ENCODE measurements at places on chromosomes 4 and X.

- no peak for DNase-seq
Observed at GRCh38 chr4:52648836-52649235, 10.3 kb downstream of the USP46 start.

GRCh38 chrX:32851556-32851955 lies 359.8 kb downstream of the DMD start:
- DNase-seq, result no peak

GRCh38 chrX:102930990-102931756 lies 5.9 kb upstream of the RAB40AL start:
- no peak for DNase-seq

- no peak for DNase-seq
Observed at GRCh38 chr4:70772929-70773555, 51.3 kb downstream of the RUFY3 start.

DNA sequence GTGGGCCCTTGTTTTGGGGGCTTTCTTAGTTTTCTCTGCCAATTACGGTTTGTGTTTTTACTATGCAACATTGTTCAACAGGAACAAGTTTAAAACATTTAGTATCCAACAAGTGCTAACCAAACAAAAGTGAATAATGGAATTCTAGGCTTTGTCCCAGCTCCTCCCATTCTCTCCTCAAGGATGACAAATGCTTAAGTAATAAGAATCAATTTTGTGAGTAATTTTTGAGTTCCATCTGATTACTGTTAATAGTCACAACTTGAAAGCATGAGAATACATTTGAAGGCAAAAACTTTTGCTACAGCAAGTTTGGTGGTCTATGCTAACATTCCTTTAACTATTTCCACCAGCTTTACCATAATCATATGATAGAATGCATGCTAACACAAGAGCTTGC lies 78.1 kb upstream of the HPGD start:
- DNase-seq, result no peak

GRCh38 chr4:16890651-16891050 lies 7.8 kb downstream of the LDB2 start:
- no peak for DNase-seq

DNA sequence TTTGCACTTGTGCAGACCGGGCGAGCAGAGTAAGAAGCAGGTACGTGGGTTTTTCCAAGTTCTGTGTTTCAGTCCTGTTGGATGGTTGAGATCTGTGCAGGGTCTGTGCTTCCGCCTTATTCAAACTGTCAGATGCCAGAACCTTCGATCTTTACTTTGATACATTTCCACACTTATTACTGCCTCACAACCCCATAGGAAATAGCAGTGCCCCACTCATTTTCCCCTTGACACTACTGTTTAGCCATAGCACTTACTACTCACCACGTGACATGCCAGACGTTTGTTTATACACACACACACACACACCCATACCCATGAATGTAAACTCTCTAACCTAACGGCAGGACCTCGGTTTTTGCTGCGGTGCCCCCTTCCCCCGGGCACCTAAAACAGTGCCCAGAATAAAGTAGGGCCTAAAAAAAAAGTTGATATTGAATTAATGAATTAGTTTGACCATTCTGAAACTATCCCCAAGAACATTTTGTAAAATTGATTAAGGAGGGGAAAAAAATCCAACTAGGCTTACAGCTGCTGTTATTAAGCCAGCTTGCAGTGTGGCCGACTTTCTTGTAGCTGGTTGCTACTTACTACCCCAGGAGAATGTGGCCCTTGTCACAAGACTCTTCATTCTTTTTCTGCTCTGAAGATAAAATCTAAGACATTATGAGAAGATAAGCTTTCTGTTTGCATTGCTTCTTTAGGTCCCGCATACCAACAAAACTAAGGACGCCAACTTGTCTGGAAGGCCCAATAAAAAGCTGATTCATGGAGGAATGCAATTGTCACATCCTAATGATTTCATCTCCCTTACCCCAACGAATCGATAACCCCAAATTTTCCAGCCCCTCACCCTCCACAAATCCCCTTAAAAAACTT lies 704 bp upstream of the SEPSECS start:
- DNase-seq, result no peak

GRCh38 chrX:54964766-54965497 lies 29.1 kb downstream of the PFKFB1 start:
- peak; percentile 30 for DNase-seq

- DNase-seq, result no peak
Observed at GRCh38 chrX:125622899-125623298, 303.2 kb downstream of the TEX13C start.

DNA sequence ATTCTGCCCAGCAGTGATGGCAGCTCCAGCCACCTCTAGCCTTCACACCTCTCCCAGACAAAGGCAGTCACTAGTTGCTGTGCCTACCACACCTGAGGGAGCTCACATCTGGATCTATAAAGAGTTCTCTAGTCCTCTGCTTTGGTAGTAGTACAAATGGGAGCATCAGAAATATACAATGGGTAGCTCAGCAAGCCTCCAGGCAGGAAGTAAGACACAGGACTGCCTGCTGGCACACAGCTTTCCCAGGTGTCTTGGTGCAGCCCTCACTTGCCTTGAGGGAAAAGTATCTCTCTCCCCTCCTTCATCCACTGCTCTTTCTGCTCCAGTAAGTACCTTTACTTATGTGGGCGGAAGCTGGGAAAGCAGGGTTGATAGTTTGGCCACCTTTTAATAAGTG lies 212.9 kb upstream of the SLC7A11 start:
- DNase-seq, result no peak

DNA sequence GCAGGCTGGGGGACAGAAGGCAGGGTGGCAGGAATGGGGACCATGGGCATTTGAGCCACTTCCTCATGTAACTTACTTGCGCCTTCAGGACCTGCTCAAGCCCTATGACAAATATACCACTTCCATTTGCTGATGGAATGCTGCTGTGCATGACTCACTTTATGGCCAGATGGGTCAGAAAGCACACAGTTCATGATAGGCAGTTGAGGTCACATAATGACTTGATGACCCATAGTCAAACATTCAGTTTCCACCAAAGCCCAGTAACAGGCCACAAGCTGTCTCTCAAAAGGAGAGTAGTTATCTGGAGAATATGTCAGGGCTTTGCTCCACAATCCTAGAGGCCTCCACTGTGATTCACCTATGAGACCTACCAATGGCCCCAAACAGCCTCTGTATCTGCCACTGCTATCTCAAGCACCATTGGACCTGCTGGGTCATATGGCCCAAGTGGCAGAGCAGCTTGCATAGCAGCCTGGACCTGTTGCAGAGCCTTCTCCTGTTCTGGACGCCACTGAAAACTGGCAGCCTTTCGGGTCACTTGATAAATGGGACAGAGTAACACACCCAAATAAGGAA lies 5.3 kb upstream of the PAPSS1 start:
- DNase-seq, result no peak

DNA sequence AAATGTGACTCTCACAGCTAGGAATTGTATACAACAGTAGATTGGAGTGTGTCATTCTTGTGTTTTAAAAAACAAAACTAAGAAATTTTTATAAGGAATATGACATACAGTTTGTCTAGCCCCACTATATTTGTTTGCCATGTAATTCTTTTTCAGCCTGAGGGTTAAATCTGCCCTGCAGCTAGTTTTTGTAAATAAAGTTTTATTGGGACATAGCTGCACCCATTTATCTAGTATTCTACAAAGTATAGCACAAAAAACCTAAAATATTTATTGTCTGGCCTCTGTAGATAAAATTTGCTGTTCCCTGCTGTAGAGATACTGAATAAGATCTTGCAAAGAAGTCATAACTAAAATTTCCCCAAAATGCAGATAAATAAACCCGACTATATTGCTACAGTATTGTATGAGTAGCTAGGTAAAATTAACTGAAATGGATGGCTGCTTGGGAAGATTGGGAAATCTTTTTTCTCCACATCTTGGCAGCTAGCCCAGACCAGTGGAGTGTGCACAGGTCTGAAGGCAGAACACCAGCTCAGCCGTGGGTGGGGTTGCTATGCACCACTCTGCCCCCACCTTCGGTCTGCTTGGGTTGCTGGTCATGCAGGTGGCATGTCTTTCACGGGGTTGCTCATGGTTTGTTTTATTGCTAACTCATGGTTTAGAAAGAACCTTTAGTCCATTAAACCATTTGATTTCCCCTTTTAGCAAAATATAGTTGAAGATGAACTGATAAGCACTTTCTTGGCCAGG lies 127.9 kb downstream of the KLHL8 start:
- no peak for DNase-seq

- DNase-seq, result peak; percentile 17
Observed at GRCh38 chr4:2714061-2714770, 41.9 kb downstream of the TNIP2 start.

GRCh38 chr4:86054286-86055032 lies 305.4 kb downstream of the MAPK10 start:
- DNase-seq, result no peak

DNA sequence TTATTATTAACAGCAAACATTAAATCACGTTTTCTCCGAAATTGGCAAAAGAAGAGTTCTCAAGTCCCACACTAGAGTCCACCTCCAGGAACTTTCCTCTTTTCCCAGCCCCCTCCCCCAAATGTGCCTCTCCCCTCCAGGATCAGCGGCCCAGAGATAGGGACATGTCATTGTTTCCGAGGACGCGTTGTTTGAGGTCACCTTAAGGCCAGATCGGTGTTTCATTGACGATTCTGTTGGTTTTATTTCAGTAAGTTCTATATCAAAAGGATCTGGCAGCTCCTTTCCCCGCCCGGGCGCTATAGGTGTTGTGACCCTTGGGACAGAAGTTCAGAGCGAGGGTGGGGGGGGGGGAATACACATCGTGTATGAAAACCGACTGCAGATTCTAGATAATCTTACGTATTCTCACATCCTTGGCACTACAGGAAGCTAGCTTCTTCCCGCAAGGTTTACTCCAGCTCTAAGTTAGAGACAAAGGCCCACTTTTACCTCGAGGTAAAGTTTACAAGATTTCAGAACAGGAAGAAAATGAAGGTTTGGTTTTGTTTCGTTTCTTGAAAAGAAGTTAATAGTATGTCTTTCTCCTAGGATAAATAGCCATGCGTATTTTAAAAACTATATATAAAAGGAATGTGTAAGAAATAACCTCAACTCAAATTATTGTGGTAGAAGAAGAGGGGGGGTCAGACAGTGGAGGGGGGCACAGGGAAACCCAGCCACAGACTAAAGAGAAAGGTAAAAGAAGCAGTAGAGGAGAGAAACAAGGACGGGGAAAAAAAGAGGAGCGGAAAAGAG lies 739 bp upstream of the MSX1 start:
- no peak for DNase-seq

DNA sequence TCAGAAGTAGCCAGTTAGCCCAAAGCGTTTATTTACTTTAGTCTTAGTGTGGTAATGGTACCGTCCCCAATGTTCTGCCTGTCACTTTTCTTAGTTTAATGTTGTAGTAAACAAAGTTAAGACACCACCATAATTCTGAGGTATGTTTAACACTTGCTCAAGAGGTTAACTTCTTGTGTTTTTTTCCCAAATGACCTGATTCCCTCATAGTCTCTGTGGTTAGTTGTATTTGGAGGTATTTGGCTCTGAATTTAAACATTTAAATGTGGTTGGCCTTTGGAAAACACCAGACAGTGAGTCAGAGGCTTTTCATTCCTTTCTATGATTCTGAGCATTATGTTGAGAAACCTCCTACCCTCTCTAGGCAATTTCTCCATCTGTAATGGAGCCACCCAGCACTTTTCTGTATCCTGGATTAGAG lies 47.9 kb downstream of the CXCL1 start:
- no peak for DNase-seq

DNA sequence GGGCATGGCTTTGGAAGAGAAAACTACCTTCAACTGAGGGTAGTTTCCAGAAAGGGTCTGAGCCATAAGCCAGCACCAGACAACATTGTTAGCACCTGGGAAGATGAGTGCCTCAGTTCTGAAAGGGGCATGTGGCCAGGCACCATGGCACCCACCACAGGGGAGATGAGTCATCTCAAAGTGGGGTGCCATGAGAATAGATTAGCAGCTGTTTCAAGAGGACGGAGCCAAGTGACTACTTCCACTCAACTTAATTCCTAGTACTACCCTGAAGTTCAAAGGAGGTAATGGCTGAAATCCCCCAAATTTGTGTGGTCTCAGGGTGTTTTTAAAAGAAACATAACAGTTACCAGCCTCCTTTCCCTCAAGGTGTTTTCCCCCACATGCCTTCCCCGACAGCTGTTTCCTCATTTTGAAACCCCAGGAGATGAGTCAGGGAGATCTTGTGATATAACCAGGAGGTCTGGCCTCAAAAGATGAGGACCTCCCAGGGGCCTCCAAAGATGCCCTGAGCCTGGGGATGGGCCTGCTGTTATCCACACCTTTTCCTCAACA lies 27.8 kb upstream of the FTHL17 start:
- DNase-seq, result peak; percentile 15

- no peak for DNase-seq
Observed at GRCh38 chr4:5783486-5783885, 72.5 kb downstream of the EVC start.

DNA sequence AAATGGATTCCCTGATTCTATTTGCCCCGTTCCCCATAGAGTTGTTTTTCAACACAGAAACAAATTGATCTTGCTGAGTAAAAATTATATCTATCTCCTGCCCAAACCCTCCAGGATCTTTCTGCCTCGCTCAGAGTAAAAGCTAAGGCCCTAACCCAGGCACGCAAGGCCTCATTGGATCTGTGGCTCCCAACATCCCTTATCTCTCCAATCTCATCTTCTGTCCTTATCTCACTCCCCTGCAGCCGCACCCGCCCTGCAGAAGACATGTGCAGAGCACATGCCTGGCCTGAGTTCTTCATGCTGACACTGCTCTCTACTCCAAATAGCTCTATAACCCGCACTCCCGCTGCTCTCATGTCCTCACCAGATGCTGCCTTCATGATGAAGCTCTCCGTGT lies 543.8 kb upstream of the ZFP42 start:
- DNase-seq, result no peak

- DNase-seq, result no peak
Observed at GRCh38 chrX:137033774-137034507, at the start of gene GPR101. GPR101 (minus strand) TSS chrX:137033995; CDS start chrX:137031674, 2,321 bp downstream.
